ENCODE measurements at places on chromosomes 5 and 9. TPM values are rescaled to one million over a fixed set of nuclear protein-coding genes. Genes with fewer than 3 reads are reported as not detected.

Gene TSSK1B
- not detected for total RNA-seq

DNA sequence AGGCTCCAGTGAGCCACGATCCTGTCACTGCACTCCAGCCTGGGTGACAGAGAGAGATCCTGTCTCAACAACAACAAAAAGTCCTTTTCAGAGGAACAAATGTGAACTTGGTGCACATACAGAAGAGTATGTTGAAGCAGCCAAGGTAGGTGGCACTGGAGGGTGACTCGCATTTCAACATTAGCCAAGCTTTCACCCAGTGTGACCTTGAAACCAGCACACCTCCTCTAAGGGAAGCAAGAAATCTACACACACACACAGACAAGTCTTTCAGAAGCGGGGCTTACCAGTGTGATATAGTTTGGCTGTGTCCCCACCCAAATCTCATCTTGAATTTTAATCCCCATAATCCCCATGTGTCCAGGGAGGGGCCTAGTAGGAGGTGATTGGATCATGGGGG is 225.2 kb downstream of the SEMA5A start:
- H3K36me3 ChIP-seq: no peaks in the 10 kb centered on the region
- H3K4me1 ChIP-seq: no peaks in the 10 kb centered on the region
- DNase-seq: no peak
- H3K27me3 ChIP-seq: no peaks in the 10 kb centered on the region
- no peak overlapping the region for H3K27ac ChIP-seq

Gene PCDHGA9
- not detected for total RNA-seq

DNA sequence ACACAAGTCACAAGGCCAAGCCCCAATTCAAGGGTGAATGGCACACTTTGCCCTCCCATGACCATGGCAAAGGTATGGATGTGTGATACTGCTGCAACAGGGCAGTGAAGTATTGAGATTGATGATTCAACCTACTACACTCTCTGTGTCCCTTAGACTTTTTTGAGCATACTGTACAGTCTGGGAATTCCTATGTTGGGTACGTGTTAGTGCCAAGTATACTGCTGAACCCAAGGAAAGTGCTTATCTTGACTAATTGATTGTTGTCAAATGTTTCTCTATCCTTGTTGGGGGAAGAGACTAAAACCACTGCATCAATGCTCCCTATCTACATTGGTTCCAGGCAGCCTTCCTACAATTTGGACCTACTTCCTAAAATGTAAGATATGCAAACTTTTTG is 93.7 kb downstream of the NDFIP1 start:
- no peaks in the 10 kb centered on the region for H3K27me3 ChIP-seq
- DNase-seq: no peak
- H3K4me1 ChIP-seq: no peaks in the 10 kb centered on the region
- H3K27ac ChIP-seq: no peak overlapping the region
- H3K4me3 ChIP-seq: no peak overlapping the region

- no peaks in the 10 kb centered on the region for H3K27me3 ChIP-seq
- no peaks in the 10 kb centered on the region for H3K36me3 ChIP-seq
- no peaks in the 10 kb centered on the region for H3K4me1 ChIP-seq
- no peak overlapping the region for H3K4me3 ChIP-seq
Measured at GRCh38 chr9:78448960-78449673, 152.2 kb downstream of the PSAT1 start.

DNA sequence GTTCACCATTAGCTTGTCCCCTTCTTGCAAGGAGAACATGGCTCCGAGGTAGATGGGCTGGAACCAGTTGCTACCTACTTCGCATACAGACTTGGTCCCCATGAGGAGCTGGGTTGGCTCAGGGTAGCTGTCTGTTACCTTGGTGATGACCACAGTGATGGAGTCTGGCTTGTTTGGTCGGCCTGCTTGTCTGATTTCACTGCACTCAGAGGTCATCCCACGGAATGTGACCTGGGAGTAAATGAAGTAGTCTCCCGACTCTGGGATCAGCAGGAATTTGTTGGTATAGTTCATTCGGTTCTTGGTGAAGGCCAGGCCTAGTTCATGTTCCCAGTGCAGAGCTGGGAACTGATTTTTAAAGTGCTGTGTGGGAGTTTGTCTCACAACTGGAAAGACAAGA is 15.3 kb downstream of the TNFSF15 start:
- no peak for DNase-seq
- H3K4me1 ChIP-seq: no peaks in the 10 kb centered on the region
- no peaks in the 10 kb centered on the region for H3K27me3 ChIP-seq
- H3K4me3 ChIP-seq: no peak overlapping the region

Gene PRRX2
- total RNA-seq: 0.66 TPM

Gene ARID3C
- total RNA-seq: 0.22 TPM

Gene SPINK7
- total RNA-seq: not detected

DNA sequence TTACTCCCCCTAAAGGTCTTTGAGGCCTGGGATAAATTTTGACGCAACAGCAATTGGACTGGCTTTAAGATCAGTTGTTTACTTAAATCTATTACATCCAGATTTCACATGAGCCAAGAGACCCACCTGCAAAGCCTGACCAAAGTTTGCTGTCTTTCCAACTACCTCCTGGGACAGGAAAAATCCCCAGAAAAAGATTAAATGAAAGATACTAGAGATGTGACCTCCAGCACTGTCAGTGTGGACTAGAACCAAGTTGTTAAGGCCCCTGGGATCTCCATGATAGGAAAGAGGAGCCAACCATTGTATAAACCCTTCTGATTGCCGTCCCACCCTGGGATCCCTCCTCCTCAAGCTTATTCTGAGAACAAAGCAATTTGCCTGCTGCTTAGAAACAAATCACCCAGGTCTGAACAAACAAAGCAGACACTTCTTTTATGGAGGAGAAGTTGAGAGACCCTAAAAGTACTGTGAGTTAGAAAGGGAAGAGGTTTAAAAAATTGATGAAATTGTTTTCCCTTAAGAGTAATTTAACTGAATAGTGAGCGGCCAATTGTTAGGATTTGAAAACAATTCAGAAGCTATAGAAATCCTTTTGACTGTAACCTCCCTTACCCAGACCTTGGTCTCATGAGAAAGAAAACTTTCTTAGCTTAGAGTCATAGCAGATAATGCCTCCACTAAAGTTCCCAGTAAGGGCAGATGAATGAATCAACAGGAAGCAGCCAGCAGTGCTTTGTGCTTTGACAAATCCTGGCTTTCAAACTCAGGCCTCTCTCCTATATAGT is 255.2 kb downstream of the TMEM167A start:
- no peak overlapping the region for H3K27ac ChIP-seq
- H3K27me3 ChIP-seq: no peaks in the 10 kb centered on the region
- DNase-seq: no peak
- no peaks in the 10 kb centered on the region for H3K4me1 ChIP-seq

Gene FCHO2
- 4.2 TPM for total RNA-seq

DNA sequence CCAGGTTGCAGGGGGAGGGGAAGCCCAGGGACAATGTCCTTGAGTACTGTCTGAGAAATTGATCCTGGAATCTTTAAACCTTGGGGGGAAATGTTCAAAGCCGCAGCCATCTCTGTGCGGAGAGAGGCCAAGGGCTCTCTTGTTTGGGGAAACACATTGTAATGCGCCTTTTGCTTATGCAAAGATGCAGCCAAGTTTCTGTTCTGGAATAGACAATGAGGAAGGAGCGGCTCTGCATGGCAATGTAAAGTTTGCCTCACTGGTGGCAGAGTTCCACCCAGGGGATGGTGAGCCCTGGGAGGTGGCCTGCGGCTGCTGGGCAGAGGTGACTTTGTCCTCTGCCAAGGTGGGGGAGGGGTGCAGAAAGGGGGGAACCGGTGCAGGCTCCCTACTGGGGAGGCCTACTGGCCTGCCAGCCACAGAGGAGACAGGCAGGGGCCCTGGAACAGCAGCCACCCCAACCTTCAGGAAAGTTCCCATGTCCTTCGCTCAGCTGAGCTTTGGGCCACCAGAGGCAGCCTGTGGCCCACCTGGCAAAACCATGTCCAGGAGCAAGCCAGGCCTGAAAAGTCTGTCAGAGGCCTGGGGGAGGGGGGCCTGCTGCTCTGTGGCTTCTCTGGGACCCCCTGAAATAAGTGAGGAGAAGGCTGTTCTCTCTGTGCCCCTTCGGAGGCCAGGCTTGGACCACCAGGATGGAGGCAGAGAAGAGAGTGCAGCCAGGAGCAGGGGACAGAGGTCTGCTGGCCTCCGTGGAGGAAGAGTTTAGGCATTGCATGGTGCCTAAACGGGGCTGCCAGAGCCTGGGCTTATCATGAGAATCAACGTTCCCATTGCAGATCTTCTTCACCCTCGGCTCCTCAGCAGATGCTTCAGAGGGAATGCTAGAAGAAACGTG is 127.8 kb downstream of the ZNF354C start:
- no peak overlapping the region for H3K4me3 ChIP-seq
- H3K36me3 ChIP-seq: no peaks in the 10 kb centered on the region
- H3K4me1 ChIP-seq: no peaks in the 10 kb centered on the region
- no peak overlapping the region for H3K27ac ChIP-seq
- H3K27me3 ChIP-seq: no peaks in the 10 kb centered on the region

GRCh38 chr9:123248630-123249029 is 19.8 kb downstream of the STRBP start:
- no peaks in the 10 kb centered on the region for H3K4me1 ChIP-seq
- no peaks in the 10 kb centered on the region for H3K36me3 ChIP-seq
- H3K27me3 ChIP-seq: no peaks in the 10 kb centered on the region
- no peak overlapping the region for H3K27ac ChIP-seq

- H3K4me1 ChIP-seq: peaks cover 27% of the 10 kb centered on the region
- H3K27ac ChIP-seq: no peak overlapping the region
- no peaks in the 10 kb centered on the region for H3K27me3 ChIP-seq
- no peak overlapping the region for H3K4me3 ChIP-seq
- DNase-seq: no peak
- no peaks in the 10 kb centered on the region for H3K36me3 ChIP-seq
Measured at GRCh38 chr9:97978371-97979130, 4.6 kb upstream of the ANP32B start.

DNA sequence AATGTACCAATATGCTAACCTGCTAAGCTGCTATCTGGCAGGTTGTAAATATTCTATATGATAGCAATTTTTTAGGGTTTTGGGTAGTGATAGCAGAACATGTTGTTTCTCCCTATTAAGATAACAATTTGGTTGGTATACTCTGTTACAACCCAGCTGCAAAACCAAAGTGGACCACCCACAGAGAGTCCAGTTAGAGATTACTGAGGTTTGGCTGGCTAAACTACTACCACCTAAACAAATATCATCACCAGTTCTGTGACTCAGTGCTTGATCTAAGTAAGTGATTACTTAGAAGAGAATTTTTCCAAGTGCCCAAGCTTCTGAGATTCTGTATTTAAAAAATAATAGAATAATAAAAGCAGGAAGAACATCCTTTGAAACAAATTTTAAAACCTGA is 72.3 kb downstream of the XRCC4 start:
- no peaks in the 10 kb centered on the region for H3K36me3 ChIP-seq
- no peaks in the 10 kb centered on the region for H3K27me3 ChIP-seq
- DNase-seq: no peak
- H3K4me3 ChIP-seq: no peak overlapping the region
- H3K27ac ChIP-seq: no peak overlapping the region

Gene CARD6
- 1.8 TPM for total RNA-seq

DNA sequence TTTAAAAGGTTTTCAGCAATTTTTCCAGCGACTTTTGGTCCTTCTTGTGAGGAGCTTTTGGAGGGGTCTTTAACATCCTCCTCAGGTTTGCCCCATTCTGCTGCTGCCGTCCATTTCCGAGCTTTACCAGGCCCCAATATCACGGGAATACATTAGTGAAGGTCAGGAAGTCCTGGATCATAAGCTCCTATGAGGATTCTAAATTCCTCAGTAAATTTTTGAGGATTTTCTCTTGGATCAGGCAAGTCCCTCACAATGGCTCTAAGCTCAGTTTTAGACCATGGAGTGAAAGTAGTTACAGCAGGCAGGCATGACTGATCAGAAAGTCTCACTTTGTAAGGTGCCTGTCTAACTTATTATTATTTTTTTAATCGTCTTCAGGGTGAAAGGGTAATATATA is 17.2 kb upstream of the GBGT1 start:
- peaks cover 19% of the 10 kb centered on the region for H3K27me3 ChIP-seq
- H3K36me3 ChIP-seq: no peaks in the 10 kb centered on the region
- no peak overlapping the region for H3K4me3 ChIP-seq
- H3K27ac ChIP-seq: no peak overlapping the region
- no peak for DNase-seq
- H3K4me1 ChIP-seq: peaks cover 7% of the 10 kb centered on the region

DNA sequence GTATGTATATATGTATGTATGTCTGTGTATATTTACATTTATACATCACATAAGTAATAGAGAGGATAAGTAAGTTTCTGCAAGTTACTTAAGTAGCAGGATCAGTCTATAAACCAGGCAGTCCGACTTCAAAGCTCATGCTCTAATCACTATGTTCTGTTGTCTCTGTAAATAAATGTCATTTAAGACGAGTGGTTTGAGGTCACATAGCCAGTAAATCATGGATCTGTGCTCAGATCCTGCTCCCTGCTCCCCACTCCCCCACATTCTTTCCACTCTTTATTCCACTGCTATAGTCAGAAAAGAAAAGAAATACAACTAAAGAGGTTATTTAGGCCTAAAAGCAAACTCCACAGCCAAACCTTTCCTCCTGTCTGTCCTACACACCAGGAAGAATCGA is 90.4 kb downstream of the SERINC5 start:
- peaks cover 19% of the 10 kb centered on the region for H3K4me1 ChIP-seq
- H3K36me3 ChIP-seq: peaks cover 20% of the 10 kb centered on the region
- no peak overlapping the region for H3K4me3 ChIP-seq
- no peaks in the 10 kb centered on the region for H3K27me3 ChIP-seq

GRCh38 chr5:67149951-67150523 is 46.6 kb downstream of the CD180 start:
- no peak overlapping the region for H3K27ac ChIP-seq
- H3K4me1 ChIP-seq: no peaks in the 10 kb centered on the region
- peaks cover 5% of the 10 kb centered on the region for H3K36me3 ChIP-seq
- no peaks in the 10 kb centered on the region for H3K27me3 ChIP-seq
- no peak overlapping the region for H3K4me3 ChIP-seq

DNA sequence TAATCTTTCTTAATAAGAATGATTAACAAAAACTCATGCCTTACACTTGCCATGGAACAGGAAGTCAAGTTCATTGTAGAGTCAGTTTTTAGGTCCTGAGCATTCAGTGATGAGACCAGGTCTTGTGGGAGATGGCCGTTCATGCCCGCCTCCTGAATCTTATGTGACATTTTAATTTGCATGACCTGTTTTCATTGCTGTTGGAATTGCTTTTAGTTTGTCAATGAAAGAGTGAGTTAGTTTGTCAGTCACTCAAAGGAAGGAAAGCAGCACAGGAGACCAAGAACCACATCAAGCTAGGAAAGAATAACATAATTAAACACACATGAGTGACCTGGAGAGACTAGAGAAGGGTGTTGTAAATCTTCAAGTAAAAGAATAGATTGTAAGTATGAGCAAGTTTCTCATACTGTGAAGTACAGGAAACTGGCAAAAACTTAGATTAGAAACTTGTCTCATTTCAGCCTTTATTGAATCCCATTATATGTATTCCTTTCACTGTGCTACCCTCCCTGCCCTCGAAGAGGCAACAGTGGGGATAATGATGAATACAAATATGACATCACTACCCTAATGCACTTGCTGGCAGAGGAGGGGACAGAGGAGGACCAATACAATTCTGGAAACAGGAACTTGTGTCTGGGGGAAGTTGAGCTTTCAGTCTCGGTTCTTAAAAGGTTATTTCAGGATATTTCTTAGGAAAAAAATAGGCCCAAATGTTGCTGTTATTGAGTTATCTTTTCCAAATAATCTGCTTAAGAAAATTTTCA is 64.3 kb upstream of the C6 start:
- H3K27ac ChIP-seq: no peak overlapping the region
- H3K36me3 ChIP-seq: no peaks in the 10 kb centered on the region
- DNase-seq: no peak
- no peaks in the 10 kb centered on the region for H3K27me3 ChIP-seq
- H3K4me1 ChIP-seq: no peaks in the 10 kb centered on the region

- H3K36me3 ChIP-seq: no peaks in the 10 kb centered on the region
- no peak for DNase-seq
- no peak overlapping the region for H3K4me3 ChIP-seq
- H3K27me3 ChIP-seq: no peaks in the 10 kb centered on the region
- no peak overlapping the region for H3K27ac ChIP-seq
- no peaks in the 10 kb centered on the region for H3K4me1 ChIP-seq
Measured at GRCh38 chr5:128532127-128532526, 5.9 kb downstream of the FBN2 start.
